ENCODE measurements at places on chromosomes 5 and 9.

DNA sequence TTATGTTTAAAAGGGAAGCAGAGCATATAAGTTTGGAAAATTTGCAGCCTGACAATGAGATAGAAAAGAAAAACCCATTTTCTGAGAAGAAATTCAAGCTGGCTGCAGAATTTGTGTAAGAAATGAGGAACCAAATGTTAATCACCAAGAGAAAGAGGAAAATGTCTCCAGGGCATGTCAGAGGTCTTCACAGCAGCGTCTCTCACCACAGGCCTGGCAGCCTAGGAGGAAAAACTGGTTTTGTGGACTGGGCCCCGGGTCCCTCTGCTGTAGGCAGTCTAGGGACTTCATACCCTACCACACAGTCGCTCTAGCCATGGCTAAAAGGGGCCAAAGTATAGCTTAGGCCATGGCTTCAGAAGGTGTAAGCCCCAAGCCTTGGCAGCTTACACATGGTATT lies 32.1 kb upstream of the HSD17B4 start:
- no peaks in the 10 kb centered on the region for H3K27me3 ChIP-seq
- no peak overlapping the region for H3K4me3 ChIP-seq
- no peaks in the 10 kb centered on the region for H3K36me3 ChIP-seq
- H3K4me1 ChIP-seq: peaks cover 3% of the 10 kb centered on the region

- no peak overlapping the region for H3K4me3 ChIP-seq
- no peaks in the 10 kb centered on the region for H3K27me3 ChIP-seq
- no peaks in the 10 kb centered on the region for H3K36me3 ChIP-seq
- peak; percentile 72 for DNase-seq
Measured at GRCh38 chr9:104682642-104683041, 11.7 kb upstream of the OR13D1 start.

- no peaks in the 10 kb centered on the region for H3K36me3 ChIP-seq
- peaks cover 3% of the 10 kb centered on the region for H3K4me1 ChIP-seq
- no peak overlapping the region for H3K4me3 ChIP-seq
- DNase-seq: peak; percentile 89
- no peaks in the 10 kb centered on the region for H3K27me3 ChIP-seq
Measured at GRCh38 chr9:118522093-118523028, 818.2 kb downstream of the TLR4 start.

- H3K4me1 ChIP-seq: no peaks in the 10 kb centered on the region
- H3K27ac ChIP-seq: no peak overlapping the region
- no peaks in the 10 kb centered on the region for H3K27me3 ChIP-seq
- no peak overlapping the region for H3K4me3 ChIP-seq
- H3K36me3 ChIP-seq: no peaks in the 10 kb centered on the region
Measured at GRCh38 chr5:7925961-7926695, 57.2 kb downstream of the MTRR start.

DNA sequence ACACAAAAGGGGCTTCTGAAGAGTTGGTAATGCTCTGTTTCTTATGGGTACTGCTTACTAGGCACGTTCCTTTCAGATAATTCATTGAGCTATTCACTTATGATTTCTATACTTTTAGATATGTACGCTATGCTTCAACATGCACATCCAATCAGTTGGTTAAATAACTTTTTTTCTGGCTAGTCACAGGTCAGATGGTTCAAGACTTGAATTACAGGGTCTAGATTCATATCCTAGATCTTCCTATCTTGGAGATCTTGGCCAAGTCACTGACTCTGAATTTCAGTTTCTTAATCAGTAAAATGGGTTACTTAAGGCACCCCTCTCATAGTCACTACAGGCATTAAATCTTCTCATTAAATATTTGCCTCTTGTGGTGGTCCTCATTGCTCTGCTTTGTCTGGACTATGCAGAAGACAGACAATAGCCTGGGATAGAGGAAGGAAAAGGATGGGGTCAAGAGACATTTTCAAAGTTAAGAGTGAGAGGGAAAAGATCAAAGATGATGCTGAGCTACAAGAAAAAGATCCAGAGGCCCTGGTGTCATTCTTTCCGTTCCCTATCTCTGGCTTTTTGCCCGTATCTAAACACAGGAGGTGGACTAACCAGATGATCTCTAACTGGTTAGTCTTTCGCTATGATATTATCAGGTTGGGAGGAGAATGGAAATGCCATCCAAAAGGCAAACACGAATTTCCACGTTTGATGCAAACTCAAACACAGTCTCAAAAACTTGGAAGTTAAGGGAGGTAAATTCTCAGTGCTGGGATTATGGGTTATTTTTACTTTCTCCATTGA lies 1.8 kb upstream of the CCDC180 start:
- H3K4me3 ChIP-seq: no peak overlapping the region
- H3K4me1 ChIP-seq: no peaks in the 10 kb centered on the region
- H3K27ac ChIP-seq: no peak overlapping the region
- DNase-seq: no peak
- H3K36me3 ChIP-seq: no peaks in the 10 kb centered on the region
- H3K27me3 ChIP-seq: no peaks in the 10 kb centered on the region

GRCh38 chr5:180644129-180644824 lies 5.1 kb downstream of the FLT4 start:
- H3K4me1 ChIP-seq: no peaks in the 10 kb centered on the region
- H3K4me3 ChIP-seq: no peak overlapping the region
- no peaks in the 10 kb centered on the region for H3K36me3 ChIP-seq
- H3K27ac ChIP-seq: no peak overlapping the region
- no peaks in the 10 kb centered on the region for H3K27me3 ChIP-seq
- no peak for DNase-seq
